ENCODE measurements at places on chromosomes 1 and 21.

- no peak for DNase-seq
Measured at GRCh38 chr21:36180963-36181362, 24.3 kb downstream of the DOP1B start.

DNA sequence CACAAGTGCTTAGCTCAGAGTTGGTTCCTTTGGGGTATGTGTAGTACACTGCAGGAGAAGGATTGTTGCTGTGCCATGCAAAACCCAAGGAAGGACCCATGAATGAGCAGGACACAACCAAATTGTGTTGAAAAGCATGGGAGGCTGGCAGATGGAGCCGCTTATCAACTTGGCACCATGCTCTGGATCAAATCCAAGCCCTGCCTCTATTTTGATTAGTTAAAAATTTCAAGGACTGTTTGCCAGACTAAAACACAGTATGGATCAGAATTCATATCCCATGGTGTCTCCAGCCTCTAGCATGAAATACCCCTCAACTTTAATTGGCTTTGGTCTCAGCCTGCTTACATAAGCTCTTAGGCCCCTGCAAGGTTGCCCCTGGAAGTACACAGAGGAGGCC lies 27.8 kb downstream of the CCDC185 start:
- DNase-seq = no peak

- DNase-seq = no peak
Measured at GRCh38 chr1:214154596-214155292, 126.2 kb upstream of the SMYD2 start.

DNA sequence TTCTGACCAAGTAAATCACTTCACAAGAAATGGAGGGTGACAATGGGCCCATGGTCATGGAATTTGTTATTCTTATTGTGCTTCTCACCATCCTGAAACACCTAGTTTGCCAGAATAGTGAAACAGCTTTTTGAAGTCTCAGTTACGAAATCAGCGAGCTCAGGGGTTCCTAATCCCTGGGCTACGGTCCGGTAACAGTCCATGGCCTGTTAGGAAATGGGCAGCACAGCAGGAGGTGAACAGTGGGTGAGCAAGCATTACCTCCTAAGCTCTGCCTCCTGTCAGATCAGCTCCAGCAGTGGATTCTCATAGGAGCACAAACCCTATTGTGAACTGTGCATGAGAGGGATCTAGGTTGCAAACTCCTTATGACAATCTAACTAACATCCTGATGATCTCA lies 1356.3 kb downstream of the KCNT2 start:
- no peak for DNase-seq
